ENCODE measurements at places on chromosomes 2 and 18. TPM values are rescaled to one million over a fixed set of nuclear protein-coding genes. Genes with fewer than 3 reads are reported as not detected.

The SESTD1 gene
- polyA plus RNA-seq = 52.0 TPM

The CNRIP1 gene
- polyA plus RNA-seq = not detected

The IL37 gene
- polyA plus RNA-seq = not detected

The HOXD1 gene
- polyA plus RNA-seq = not detected

The ANKRD30B gene
- not detected for polyA plus RNA-seq

The UCN gene
- 4.5 TPM for polyA plus RNA-seq

The NOL4 gene
- not detected for polyA plus RNA-seq

The LIMS4 gene
- polyA plus RNA-seq = not detected

The FAM237A gene
- polyA plus RNA-seq = not detected

The PLEK gene
- 78.3 TPM for polyA plus RNA-seq

The MAPRE2 gene
- 36.7 TPM for polyA plus RNA-seq
